ENCODE measurements at places on chromosomes 2 and 18.

GRCh38 chr2:171741189-171741588 is 53.9 kb downstream of the DYNC1I2 start:
- no peak for DNase-seq

DNA sequence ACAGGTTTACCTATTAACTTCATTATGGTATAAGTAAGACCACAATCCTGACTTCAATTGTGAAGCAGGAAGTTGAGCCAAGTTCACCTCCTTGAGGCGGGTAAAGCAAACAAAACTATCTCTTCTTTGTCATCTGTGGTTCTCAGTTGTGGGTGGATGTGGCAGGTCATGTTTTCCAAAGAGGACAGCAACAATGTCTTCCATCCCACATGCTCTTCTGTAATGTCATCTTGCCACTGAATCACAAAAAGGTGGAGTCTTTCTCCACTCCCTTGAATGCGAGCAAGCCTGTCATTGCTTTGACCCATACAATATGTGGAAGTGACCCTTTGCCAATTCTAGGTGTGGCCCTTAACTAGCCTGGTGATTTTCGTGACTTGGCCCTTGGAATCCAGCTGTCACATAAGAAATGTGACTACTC is 98.7 kb downstream of the GRB14 start:
- DNase-seq: no peak

- DNase-seq: no peak
Measured at GRCh38 chr18:7281579-7281978, 50.7 kb downstream of the LRRC30 start.

- DNase-seq: no peak
Measured at GRCh38 chr18:26550998-26551694, 2.8 kb upstream of the KCTD1 start.

GRCh38 chr18:21741312-21741561 is 645 bp downstream of the MIB1 start:
- no peak for DNase-seq

- DNase-seq: no peak
Measured at GRCh38 chr2:19178175-19178574, 180.2 kb downstream of the OSR1 start.

GRCh38 chr2:54504866-54505265 is 48.7 kb downstream of the SPTBN1 start:
- DNase-seq: no peak

GRCh38 chr2:12363138-12363537 is 353.6 kb upstream of the TRIB2 start:
- DNase-seq: no peak

- DNase-seq: no peak
Measured at GRCh38 chr18:56289381-56289780, 349.0 kb downstream of the TXNL1 start.

GRCh38 chr18:74950479-74950878 is 258.5 kb downstream of the PTGR3 start:
- no peak for DNase-seq

- DNase-seq: no peak
Measured at GRCh38 chr2:30661173-30662107, 145.8 kb downstream of the CAPN13 start.

GRCh38 chr18:59052965-59053820 is 86.5 kb upstream of the SEC11C start:
- no peak for DNase-seq

DNA sequence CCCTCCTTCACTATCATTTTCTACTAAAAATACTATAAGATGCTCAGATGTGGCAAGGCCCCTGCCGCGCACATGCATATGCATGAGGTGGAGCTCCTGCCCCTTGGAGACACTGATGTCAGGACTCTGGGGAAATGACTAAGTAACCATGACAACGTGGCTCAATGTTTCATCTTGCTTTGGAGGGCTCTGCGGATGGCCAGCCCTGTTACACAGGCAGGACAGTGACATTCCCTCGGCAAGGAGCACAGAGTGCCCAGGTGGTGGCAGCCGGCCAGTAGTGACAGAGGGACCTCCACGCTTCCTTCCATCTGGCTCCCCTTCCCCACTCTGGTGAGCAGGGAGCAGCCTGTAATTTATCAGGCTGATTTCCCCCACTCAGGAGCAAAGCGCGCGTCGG is 364.1 kb downstream of the SS18 start:
- DNase-seq: no peak

DNA sequence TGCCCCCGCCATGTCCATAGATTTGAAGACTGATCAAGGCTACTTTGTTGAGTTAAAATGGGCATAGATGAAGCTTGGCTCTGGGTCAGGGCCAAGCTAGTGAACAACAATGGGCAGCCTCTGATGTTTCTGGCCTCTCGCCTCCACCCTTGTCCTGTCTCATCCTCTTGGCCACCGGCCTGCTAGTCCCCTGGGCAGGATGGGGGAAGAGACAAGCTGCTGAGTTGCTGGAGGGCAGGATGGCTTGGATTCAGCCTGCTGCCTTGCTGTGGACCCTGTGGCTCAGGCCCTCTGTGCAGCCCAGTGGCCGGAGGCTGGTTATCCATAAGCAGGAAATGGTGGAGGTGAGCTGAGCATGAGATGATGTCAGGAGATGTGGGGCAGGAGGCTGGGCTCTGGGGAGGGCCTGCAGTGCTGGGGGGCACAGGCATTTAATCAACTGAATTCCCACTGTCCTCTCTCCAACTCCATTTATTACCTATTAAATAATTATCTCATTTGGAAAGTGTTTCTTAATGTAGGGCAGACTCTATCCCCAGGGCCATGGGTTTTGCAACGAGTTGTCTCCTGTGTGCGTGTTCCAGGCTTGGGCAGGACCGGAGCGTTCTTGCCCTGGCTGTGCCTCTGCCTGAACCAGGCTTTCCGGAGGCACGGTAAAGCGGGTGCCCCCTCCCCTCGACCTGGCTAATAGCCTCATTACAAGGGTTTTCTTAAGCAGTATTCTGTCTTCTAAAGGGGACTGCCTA is 122.9 kb downstream of the GLI2 start:
- DNase-seq: no peak
